ENCODE measurements at places on chromosomes 7 and 10. TPM values are rescaled to one million over a fixed set of nuclear protein-coding genes. Genes with fewer than 3 reads are reported as not detected.

- H3K4me3 ChIP-seq, result no peak overlapping the region
- H3K27ac ChIP-seq, result no peak overlapping the region
- DNase-seq, result peak; percentile 23
- H3K4me1 ChIP-seq, result no peaks in the 10 kb centered on the region
Measured at GRCh38 chr7:57308631-57309408, 141.2 kb upstream of the ZNF716 start.

FKBP9 gene
- 124 TPM for total RNA-seq

- H3K4me1 ChIP-seq, result no peaks in the 10 kb centered on the region
- H3K36me3 ChIP-seq, result no peaks in the 10 kb centered on the region
- H3K27ac ChIP-seq, result peak overlapping the region; percentile 40
- no peak overlapping the region for H3K4me3 ChIP-seq
- no peaks in the 10 kb centered on the region for H3K27me3 ChIP-seq
Measured at GRCh38 chr10:4677296-4678021, 148.5 kb upstream of the AKR1E2 start.

GRCh38 chr10:106935978-106936451 lies 228.5 kb downstream of the SORCS1 start:
- H3K27me3 ChIP-seq, result no peaks in the 10 kb centered on the region
- peaks cover 5% of the 10 kb centered on the region for H3K4me1 ChIP-seq
- no peaks in the 10 kb centered on the region for H3K36me3 ChIP-seq
- no peak for DNase-seq

DNA sequence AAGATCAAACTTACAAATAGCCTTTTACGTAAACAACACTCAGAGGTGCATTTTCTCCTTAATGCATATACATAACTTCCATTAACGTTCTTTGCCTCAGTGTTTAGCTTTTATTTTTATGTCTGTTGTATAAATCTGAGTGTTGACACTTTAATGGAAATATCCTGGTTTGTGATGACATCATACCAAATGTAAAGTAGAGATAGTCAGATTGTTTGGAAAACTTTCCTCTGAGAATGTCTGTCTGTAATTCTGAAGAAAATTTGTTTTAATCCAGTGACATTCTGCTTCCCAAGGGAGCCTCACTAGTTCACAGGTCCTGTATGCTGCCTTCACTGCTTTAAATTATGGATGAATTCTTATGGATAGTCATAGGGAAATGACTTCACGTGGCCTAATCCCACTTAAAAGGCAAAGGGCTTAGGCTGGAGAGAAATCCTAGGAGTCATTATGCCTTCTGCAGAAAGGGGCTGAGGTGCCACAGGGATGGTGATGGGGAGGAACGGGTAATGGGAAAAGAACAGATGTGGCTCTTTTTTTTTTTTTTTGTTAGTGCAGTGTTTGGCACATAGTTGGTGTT lies 93.2 kb downstream of the DNAJB9 start:
- H3K27ac ChIP-seq, result no peak overlapping the region
- no peaks in the 10 kb centered on the region for H3K4me1 ChIP-seq
- no peak for DNase-seq
- H3K36me3 ChIP-seq, result no peaks in the 10 kb centered on the region
- H3K4me3 ChIP-seq, result no peak overlapping the region
- no peaks in the 10 kb centered on the region for H3K27me3 ChIP-seq

DNA sequence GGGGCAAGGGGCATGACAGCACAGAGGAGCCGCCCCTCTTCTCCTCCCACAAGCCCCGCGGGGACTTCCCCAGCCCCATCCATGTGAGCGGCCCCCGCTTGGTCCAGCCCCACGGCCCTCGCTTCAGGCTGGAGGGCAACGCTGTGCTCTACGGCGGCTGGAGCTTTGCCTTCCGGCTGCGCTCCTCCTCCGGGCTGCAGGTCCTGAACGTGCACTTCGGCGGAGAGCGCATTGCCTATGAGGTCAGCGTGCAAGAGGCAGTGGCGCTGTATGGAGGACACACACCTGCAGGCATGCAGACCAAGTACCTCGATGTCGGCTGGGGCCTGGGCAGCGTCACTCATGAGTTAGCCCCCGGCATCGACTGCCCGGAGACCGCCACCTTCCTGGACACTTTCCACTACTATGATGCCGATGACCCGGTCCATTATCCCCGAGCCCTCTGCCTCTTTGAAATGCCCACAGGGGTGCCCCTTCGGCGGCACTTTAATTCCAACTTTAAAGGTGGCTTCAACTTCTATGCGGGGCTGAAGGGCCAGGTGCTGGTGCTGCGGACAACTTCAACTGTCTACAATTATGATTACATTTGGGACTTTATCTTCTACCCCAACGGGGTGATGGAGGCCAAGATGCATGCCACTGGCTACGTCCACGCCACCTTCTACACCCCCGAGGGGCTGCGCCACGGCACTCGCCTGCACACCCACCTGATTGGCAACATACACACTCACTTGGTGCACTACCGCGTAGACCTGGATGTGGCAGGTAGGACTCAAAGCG lies 5.1 kb downstream of the AOC1 start:
- no peaks in the 10 kb centered on the region for H3K36me3 ChIP-seq
- no peaks in the 10 kb centered on the region for H3K4me1 ChIP-seq

- H3K36me3 ChIP-seq, result no peaks in the 10 kb centered on the region
- DNase-seq, result no peak
- H3K4me1 ChIP-seq, result no peaks in the 10 kb centered on the region
- no peak overlapping the region for H3K27ac ChIP-seq
Measured at GRCh38 chr10:86042161-86042560, 324.4 kb downstream of the GRID1 start.

FFAR4 gene
- not detected for total RNA-seq

DNA sequence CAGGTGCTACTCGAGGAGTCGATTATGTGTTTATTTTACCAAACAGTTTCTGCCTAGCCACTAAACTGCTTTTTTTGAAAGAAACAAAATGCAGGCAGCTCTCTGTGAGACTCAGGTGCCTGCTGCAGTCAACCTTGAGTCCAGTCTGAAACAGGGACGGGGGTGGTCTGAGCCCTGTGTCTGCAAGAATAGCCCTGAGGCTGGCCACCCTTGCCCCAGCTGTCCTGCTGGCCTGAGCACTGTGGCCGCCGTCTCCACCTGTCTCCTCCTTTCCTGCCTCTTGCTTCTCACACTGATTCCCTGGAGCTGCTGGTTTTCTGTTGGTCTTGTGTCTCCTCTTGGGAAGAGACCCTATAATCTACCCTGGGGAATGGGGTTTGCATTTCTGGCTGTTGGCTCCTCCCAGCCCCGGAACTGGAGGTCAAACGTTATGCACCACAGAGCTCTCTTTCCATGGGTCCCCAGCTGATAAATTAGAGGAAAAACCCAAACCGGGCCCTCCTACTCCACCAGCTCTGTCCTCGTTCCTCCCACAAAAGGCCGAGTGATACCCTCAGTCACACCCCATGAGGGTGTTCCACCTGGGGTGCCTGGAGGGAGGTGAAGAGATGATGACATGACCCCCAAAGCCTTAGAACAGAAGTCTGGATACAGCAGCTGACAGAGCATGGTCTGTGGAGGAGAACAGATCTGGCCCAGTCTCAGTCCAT lies 15.0 kb upstream of the SLC18A3 start:
- no peak for DNase-seq
- no peaks in the 10 kb centered on the region for H3K36me3 ChIP-seq
- H3K27me3 ChIP-seq, result no peaks in the 10 kb centered on the region
- H3K4me1 ChIP-seq, result no peaks in the 10 kb centered on the region
- H3K27ac ChIP-seq, result no peak overlapping the region

- no peaks in the 10 kb centered on the region for H3K27me3 ChIP-seq
- no peaks in the 10 kb centered on the region for H3K36me3 ChIP-seq
- no peak for DNase-seq
- H3K4me3 ChIP-seq, result no peak overlapping the region
Measured at GRCh38 chr7:20129920-20130319, 87.3 kb downstream of the MACC1 start.

PLXDC2 gene
- 9.6 TPM for total RNA-seq

DNA sequence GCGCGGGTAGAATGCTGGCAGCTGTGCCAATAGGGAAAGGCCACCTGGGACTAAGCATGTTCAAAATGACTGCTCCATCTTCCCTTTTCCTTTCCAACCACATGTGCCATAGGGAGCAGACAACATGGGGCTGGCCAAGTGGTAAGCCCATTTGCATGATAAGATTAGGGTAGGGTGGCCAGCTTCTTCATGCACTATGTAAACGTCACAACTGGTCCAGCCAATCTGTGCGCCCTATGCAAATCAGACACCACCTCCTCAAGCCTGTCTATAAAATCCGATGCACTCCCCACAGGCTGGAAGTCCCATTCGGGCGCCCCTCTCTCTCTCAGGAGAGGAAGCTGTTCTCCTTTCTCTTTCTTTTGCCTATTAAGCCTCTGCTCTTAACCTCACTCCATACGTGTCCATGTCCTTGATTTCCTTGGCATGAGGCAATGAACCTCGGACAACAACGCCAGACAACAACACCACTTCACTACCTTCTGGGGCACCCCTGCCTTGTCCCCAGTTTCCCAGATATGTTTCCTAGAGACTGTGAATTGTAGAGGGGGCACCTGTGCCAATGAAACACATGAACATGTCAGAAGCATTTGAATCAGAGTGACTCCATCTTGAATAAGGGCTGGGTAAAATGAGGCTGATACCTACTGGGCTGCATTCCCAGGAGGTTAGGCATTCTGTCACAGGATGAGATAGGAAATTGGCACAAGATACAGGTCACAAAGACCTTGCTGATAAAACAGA lies 19.1 kb upstream of the EXOC6 start:
- no peaks in the 10 kb centered on the region for H3K36me3 ChIP-seq
- no peaks in the 10 kb centered on the region for H3K27me3 ChIP-seq
- no peak for DNase-seq
- peaks cover 5% of the 10 kb centered on the region for H3K4me1 ChIP-seq
- no peak overlapping the region for H3K27ac ChIP-seq

DNA sequence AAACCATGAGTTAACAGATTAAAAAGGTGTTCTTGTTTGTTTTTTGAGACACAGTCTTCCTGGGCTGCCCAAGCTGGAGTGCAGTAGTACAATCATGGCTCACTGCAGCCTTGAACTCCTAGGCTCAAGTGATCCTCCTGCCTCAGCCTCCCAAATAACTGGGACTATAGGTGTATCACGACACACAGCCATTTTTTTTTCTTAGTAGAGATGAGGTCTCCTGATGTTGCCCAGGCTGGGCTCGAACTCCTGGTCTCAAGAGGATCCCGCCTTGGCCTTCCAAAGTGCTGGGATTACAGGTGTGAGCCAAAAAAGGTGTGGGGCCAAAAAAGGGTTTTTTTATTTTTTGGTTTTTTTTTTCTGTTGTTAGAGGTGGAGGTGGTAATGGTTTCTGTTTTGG lies 29.3 kb downstream of the KMT2C start:
- H3K27ac ChIP-seq, result no peak overlapping the region
- no peak for DNase-seq
- H3K4me1 ChIP-seq, result peaks cover 10% of the 10 kb centered on the region
- no peak overlapping the region for H3K4me3 ChIP-seq
- H3K36me3 ChIP-seq, result no peaks in the 10 kb centered on the region

DNA sequence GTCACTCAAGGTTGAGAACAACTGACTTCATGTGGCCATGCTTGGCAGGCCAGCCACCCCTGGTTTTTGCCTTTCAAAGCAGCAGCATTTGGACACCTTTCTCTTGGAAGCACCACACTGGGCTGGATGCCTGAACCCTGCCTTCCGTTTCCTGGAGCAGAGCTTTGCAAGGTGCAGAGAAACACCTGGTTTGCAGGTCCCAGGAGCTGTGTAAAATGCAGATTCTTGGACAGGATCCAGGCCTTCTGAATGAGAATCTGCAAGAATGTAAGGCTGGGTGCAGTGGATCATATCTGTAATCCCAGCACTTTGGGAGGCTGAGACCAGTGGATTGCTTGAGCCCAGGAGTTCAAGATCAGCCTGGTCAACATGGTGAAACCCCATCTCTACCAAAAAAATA lies 18.0 kb upstream of the DUSP5 start:
- DNase-seq, result no peak
- H3K4me3 ChIP-seq, result no peak overlapping the region
- H3K27me3 ChIP-seq, result no peaks in the 10 kb centered on the region
- H3K36me3 ChIP-seq, result no peaks in the 10 kb centered on the region

VAX1 gene
- total RNA-seq, result not detected

DNA sequence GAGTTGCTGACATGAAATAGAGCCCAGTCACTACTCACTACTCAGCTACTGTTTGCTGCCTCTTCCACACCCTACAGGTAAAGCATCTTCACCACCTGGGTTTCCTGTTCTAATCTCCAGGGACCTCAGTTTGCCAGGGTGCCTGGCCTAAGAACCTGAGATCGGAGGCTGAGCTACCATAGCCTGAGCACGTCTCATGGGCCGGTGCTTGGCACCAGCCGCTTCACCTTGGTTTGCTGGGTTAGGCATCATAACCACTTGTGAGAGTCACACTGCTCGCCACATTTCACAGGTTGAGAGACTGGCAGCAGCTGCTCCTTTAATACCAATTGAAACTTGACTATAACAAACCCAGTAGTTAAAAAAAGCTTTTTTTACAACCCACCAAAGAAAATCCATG lies 75.1 kb downstream of the EMX2 start:
- peaks cover 15% of the 10 kb centered on the region for H3K27me3 ChIP-seq
- H3K36me3 ChIP-seq, result no peaks in the 10 kb centered on the region
- H3K4me3 ChIP-seq, result no peak overlapping the region
- H3K27ac ChIP-seq, result no peak overlapping the region

BTBD16 gene
- not detected for total RNA-seq

DNA sequence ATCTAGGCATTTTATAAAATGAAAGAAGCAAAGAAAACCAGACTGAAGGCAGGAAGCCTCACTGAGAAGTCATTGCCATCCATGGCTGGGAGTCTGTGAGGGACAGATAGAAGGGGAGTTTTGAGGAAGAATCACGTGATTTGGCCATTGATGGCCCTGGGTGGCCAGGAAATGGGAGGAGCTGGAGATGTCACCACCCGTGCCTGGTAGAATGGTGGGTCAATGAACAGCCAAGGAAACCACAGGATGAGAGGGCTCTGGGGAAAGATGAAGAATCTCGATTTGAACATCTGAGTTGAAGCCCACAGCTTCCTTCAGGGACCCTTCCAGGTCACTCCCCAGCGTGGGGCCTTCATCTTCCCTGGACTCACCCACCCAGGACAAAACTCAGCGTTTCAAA lies 103.3 kb upstream of the CHST15 start:
- H3K27ac ChIP-seq, result no peak overlapping the region
- no peaks in the 10 kb centered on the region for H3K27me3 ChIP-seq
- no peak overlapping the region for H3K4me3 ChIP-seq
- no peaks in the 10 kb centered on the region for H3K36me3 ChIP-seq
- no peaks in the 10 kb centered on the region for H3K4me1 ChIP-seq

GRCh38 chr10:50937230-50937907 lies 51.9 kb upstream of the A1CF start:
- no peaks in the 10 kb centered on the region for H3K4me1 ChIP-seq
- no peak overlapping the region for H3K4me3 ChIP-seq
- H3K27me3 ChIP-seq, result no peaks in the 10 kb centered on the region
- no peaks in the 10 kb centered on the region for H3K36me3 ChIP-seq
- H3K27ac ChIP-seq, result no peak overlapping the region
- DNase-seq, result no peak

GRCh38 chr7:73549176-73549575 lies 8.3 kb downstream of the BCL7B start:
- H3K4me3 ChIP-seq, result no peak overlapping the region
- H3K27ac ChIP-seq, result no peak overlapping the region
- no peaks in the 10 kb centered on the region for H3K27me3 ChIP-seq
- peaks cover 91% of the 10 kb centered on the region for H3K36me3 ChIP-seq
- DNase-seq, result no peak
- peaks cover 20% of the 10 kb centered on the region for H3K4me1 ChIP-seq

- no peaks in the 10 kb centered on the region for H3K4me1 ChIP-seq
- no peaks in the 10 kb centered on the region for H3K27me3 ChIP-seq
Measured at GRCh38 chr7:158042156-158042880, 545.3 kb downstream of the PTPRN2 start.
